Motor neuron (in vitro differentiated cells): ENCODE measurements at places on chromosomes 6 and 20. TPM values are rescaled to one million over a fixed set of nuclear protein-coding genes. Genes with fewer than 3 reads are reported as not detected.

GRCh38 chr20:5497556-5497955, 180.8 kb upstream of the PROKR2 start:
- no peak for ATAC-seq

DNA sequence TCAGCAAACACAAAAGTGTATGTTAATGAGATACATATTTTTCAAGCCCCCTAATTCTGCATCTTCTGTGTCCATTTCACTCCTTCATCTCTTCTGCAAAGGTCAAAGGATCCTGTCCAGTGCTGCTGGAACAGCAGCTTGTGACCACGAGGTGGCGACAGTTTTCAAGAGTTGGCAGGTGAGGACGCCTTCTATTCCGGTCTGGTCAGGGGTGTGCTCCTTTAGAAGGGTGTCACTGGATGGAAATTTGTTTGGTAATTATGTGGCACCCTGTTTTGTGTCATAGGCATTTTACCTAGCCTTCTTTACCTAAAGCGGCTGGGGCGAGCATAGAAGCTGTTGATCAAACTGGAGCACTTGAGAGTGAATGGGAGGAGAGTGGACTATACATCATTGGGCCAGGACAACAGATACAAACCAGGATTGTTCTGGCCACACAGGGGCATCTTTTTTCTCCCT, 32.9 kb upstream of the ERVFRD-1 start:
- peak; percentile 87 for ATAC-seq

- ATAC-seq = no peak
Measured at GRCh38 chr20:40319056-40319455, 370.0 kb downstream of the MAFB start.

GRCh38 chr6:147618927-147619326, 110.4 kb downstream of the SAMD5 start:
- ATAC-seq = no peak

- peak; percentile 84 for ATAC-seq
Measured at GRCh38 chr6:42142118-42142835, at the start of gene C6orf132. TSS of gene C6orf132 (minus strand) at chr6:42142620. CDS start at chr6:42142444, 176 bp downstream.

DNA sequence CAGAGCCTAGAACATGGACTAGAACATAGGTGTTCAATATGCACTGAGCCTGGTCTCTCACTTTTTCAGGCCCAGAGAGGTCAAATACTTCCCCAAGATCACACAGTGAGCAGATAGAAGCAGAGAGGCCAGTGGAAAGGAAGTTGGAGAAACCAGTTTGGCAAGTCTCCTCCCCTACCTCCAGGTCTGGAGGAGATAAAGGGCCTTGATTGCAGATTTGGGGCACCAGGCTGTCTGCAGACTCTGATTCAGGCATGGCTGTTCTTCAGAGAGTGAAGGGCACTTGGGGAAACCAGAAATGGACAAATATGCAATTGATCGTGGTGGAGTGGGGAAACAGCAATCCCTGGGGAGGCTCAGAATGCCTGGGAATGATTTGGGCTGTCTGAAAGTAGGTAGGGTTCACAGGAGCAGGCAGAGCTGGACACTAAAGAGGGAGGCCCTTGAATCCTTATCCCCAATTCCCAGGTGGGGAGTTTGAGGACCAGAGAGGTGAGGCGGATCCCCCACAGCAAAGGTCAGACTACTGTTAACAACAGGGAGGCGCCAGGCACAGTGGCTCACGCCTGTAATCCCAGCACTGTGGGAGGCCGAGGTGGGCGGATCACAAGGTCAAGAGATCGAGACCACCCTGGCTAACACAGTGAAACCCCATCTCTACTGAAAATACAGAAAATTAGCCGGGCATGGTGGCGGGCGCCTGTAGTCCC, 2.3 kb downstream of the PEDS1 start:
- no peak for ATAC-seq

DNA sequence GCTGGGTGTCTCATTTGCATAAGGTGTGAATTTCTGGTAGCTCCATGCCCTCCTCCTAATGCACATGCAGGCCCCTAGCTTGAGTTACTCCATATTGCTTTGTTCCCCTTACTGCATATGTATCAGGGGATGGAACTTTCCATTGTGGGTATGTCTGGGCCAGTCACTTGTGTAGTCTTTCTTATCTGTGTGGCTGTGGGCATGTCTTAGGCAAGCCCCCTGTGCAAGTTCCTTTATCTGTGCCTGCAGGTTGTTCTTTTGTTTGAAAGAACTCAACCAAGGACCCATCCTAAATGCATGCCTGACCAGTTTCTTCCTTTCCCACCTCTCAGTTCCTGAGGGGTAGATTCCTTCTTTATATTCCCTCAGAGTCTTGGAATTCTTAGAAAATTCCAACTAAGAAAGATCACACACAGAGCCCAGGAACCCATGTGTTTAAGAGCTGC, 23.6 kb downstream of the MBOAT1 start:
- no peak for ATAC-seq

- ATAC-seq = peak; percentile 34
Measured at GRCh38 chr6:125781314-125781868, 9.4 kb upstream of the NCOA7 start.

GRCh38 chr6:18155150-18155863, at the start of gene KDM1B:
TSS of gene KDM1B (plus strand) at chr6:18155422. CDS start at chr6:18159896, 4,474 bp downstream.
- peak; percentile 85 for ATAC-seq

GRCh38 chr6:12845224-12846004, 128.8 kb downstream of the PHACTR1 start:
- no peak for ATAC-seq

DNA sequence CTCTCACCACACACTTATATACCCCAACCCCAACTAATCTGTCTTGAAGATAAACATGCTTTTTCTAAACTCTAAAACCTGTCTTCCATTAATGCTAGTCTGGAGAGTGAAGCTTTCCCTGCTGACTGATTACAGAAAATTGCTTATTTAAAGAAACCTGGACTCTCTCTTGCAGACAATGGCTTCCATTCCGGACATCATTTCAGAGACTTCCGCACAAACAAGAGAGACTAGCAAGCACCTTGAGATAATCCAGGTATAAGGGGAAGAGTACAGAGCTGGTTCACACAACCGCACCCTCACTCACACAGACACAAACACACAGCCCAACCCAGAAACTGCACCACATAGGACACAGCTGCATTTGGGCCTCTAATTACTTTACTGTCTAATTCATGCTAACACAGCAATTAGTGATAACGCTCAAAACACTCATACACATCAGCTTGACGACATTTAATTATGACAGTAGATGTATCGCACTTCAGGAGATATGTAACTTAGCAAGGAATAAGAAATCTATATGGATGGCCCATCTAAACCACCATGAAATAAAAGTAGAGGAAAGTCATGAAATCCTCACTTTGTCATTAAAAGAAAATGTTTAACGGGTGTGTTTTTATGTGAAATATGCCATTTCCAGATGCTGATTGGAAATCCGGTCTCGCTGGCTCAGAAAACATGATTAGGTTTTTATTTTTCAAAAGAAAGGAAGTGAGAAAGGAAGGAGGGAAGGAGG, 138.1 kb upstream of the JARID2 start:
- no peak for ATAC-seq

XKR7 gene
- 11.8 and 12.3 TPM in 2 replicates for total RNA-seq

SLC12A5 gene
- total RNA-seq = 47.9 and 49.0 TPM in 2 replicates
